ENCODE measurements at places on chromosomes 7 and 10. TPM values are rescaled to one million over a fixed set of nuclear protein-coding genes. Genes with fewer than 3 reads are reported as not detected.

The PDE6C gene
- total RNA-seq = not detected

The CPA2 gene
- total RNA-seq = not detected

The PNLIP gene
- total RNA-seq = not detected

The CYP17A1 gene
- total RNA-seq = not detected

The AOC1 gene
- total RNA-seq = not detected

The EIF3B gene
- 229 TPM for total RNA-seq

The UPK3B gene
- 19.4 TPM for total RNA-seq

The CPN1 gene
- 0.20 TPM for total RNA-seq

The ITIH5 gene
- 0.12 TPM for total RNA-seq

The CRHR2 gene
- not detected for total RNA-seq

The VGF gene
- 12.8 TPM for total RNA-seq

The FRMD4A gene
- 3.3 TPM for total RNA-seq

The HSPA12A gene
- 9.3 TPM for total RNA-seq

The FAM13C gene
- total RNA-seq = 0.05 TPM

The ADAM22 gene
- total RNA-seq = 0.29 TPM

The FAM25C gene
- not detected for total RNA-seq

The MYH16 gene
- total RNA-seq = 0.32 TPM

The ANTXRL gene
- total RNA-seq = 0.27 TPM

The YKT6 gene
- 129 TPM for total RNA-seq

The CLRN3 gene
- total RNA-seq = not detected

The UNC5B gene
- total RNA-seq = 1.8 TPM

The PTF1A gene
- not detected for total RNA-seq

The TMEM196 gene
- not detected for total RNA-seq

The OR6B1 gene
- not detected for total RNA-seq

The GALNT17 gene
- not detected for total RNA-seq

The LRMDA gene
- 3.8 TPM for total RNA-seq

The ZNF365 gene
- 0.82 TPM for total RNA-seq

The HKDC1 gene
- total RNA-seq = 11.6 TPM

The TMEM229A gene
- total RNA-seq = not detected

The GBX1 gene
- not detected for total RNA-seq

The CPEB3 gene
- 0.44 TPM for total RNA-seq

The NUTM2E gene
- 0.25 TPM for total RNA-seq

The INPP5F gene
- total RNA-seq = 11.4 TPM

The ATOH7 gene
- 0.20 TPM for total RNA-seq

The PLEKHS1 gene
- total RNA-seq = 0.03 TPM

The SEPTIN14 gene
- not detected for total RNA-seq

The CHST3 gene
- total RNA-seq = 51.6 TPM

The PLAC9 gene
- total RNA-seq = not detected

The ANKRD7 gene
- 0.41 TPM for total RNA-seq

The A1CF gene
- not detected for total RNA-seq

The CYP2C19 gene
- total RNA-seq = not detected

The FFAR4 gene
- 0.30 TPM for total RNA-seq

The HOXA11 gene
- 0.70 TPM for total RNA-seq

The PDIA4 gene
- total RNA-seq = 183 TPM

The ELAPOR2 gene
- total RNA-seq = 0.10 TPM

The GPR146 gene
- 1.6 TPM for total RNA-seq

The ARPC1A gene
- total RNA-seq = 132 TPM

The KCNK18 gene
- not detected for total RNA-seq

The GPR158 gene
- total RNA-seq = 0.07 TPM

The EDRF1 gene
- total RNA-seq = 17.0 TPM

The NPTX2 gene
- total RNA-seq = 0.13 TPM

The CADPS2 gene
- total RNA-seq = 0.09 TPM

Data from A549 treated with GW870086 at 1 μM for 4 hours (cell line).